Femur (tissue), 1 donor: ENCODE measurements at places on chromosomes 1 and 21.
A peak's percentile ranks its signal among the peaks of the same experiment; 100 is the strongest.

- no peak for DNase-seq
Observed at GRCh38 chr1:202531472-202531811, 178.8 kb downstream of the SYT2 start.

DNA sequence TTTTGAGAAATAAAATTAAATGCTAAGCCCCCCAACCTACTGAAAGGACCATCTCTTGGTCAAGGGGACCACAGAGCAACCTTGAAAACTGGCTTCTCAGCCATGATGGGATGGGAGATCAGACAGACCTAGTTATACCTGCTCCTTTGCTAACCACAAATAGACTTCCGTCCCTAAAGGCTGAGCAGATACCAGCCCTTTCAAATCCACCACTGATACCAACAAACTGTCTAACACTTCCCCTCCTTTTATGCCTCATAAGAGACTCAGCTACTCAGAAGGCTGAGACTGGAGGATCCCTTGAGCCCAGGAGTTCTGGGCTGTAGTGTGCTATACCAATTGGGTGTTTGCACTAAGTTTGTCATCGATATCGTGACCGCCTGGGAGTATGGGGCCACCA lies 407.3 kb downstream of the SIPA1L2 start:
- no peak for DNase-seq

DNA sequence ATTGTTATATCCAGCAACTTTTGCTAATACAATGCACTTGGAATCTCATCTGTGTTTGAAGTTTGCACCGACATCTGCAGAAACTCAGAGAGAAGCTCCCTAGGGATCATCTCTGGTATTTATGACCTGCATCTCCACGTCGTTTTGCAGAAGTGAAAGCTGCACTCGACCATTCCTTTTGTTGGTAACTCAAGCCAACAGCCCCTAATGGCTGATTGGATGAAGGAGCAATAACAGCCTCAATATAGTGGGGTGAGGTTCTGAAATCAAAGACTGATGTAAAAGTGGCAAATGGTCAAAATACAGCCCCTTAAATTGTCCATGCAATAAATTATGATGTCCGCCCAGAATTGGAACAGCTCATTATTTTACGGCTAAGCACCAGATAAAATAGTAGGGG lies 344.2 kb upstream of the KAZN start:
- DNase-seq, result peak; percentile 45

- no peak for DNase-seq
Observed at GRCh38 chr21:29196670-29197191, 66.3 kb downstream of the MAP3K7CL start.

DNA sequence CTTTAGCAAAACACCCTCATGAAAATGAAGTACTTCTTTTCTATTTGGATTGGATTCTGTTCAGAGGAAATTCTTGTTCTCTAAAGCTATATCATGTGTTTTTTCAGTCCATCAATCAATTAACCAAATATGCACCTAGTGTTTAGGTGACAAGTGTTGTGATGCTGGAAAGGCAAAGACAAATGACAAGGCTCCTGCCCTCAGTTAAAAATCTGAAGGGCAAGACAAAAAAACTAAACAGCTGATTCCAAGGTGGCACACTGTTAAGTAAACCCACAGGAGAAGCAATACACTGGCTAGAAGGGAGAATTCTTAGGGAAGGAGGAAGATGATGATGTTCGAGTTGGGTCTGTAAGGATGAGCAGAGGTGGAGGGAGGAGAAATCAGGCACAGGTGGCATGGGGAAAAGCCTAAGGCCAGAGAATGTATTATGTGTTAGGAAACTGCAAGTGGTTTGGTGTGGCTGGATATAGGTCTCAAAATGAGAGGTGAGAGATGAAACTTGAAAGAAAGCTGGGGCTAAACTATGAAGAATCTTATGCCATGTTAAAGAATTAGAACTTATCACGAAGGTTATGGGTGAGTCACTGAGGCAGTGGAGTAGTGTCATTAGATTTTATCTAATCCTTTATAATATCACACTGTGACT lies 51.8 kb upstream of the GFI1 start:
- DNase-seq, result no peak

GRCh38 chr1:119652587-119652986 lies 4.5 kb upstream of the ZNF697 start:
- no peak for DNase-seq

DNA sequence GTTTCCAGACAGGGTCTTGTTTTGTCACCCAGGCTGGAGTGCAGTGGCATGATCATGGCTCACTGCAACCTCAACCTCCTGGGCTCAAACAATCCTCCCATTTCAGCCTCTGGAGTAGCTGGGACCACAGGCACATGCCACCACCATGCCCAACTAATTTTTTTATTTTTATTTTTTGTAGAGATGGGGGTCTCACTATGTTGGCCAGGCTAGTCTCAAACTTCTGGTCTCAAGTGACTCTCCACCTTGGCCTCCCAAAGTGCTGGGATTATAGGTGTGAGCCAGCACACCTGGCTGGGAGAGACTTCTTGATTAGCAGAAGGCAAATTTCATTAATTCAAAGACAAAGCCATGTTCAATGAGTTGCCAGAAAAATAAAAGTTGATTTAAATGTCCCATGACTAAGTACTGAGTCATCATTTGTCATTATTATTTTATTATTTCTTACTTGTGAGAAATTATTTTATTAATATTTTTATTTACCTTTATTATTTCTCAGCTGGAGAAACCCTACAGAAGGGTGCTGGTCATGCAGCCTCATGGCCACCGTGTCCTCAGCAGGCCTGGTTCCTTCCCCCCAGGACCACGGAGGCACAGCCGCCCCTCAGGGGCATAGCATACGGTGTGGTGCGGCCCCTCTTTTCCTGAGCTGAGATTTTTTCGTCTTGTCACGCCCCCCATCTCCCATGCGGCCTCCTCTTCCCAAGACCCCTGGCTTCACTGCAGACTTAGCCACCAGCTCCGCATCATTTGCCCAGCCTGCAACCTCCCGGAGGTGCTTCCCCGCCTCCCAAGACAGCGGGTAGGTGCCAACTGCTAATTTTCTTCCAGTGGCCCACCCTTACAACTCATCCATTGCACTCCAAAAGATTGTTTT lies 55.3 kb upstream of the SIM2 start:
- no peak for DNase-seq

GRCh38 chr1:37685722-37686121 lies 6.6 kb upstream of the CDCA8 start:
- no peak for DNase-seq

- no peak for DNase-seq
Observed at GRCh38 chr1:54109129-54110090, 43.4 kb downstream of the CDCP2 start.
